Activated T-helper 1 cell treated with anti-CD3 and anti-CD28 coated beads, Interleukin-2, amount 50 U/mL, for 16 hours (primary cell): ENCODE measurements at places on chromosomes 5 and 9.
A peak's percentile ranks its signal among the peaks of the same experiment; 100 is the strongest.

DNA sequence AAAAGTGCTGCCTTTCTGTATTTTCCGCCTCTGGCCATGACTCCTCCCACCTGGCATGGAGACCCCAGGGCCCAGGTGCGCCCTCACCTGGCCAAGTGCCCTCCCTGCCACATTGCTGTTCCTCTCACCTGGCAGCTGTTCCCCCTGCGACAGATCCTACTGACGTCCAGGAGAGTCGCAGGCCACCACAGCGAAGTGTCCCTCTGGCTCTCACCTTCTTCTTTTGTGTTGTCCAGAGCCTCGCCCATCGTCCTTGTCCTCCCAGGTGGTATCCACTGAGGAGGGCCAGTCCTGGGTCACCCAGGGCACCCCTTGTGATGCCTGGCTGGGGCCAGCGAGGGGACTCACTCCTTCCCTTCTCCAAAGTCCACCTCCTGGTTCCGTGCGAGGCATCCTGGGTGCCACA, 2.6 kb downstream of the NKD2 start:
- DNase-seq = no peak

- DNase-seq = peak; percentile 11
Observed at GRCh38 chr5:140239939-140240700, 62.8 kb downstream of the PFDN1 start.

- DNase-seq = no peak
Observed at GRCh38 chr5:68456756-68457217, 241.2 kb downstream of the PIK3R1 start.

GRCh38 chr9:96777426-96777864, 442 bp downstream of the ZNF510 start:
- DNase-seq = no peak

DNA sequence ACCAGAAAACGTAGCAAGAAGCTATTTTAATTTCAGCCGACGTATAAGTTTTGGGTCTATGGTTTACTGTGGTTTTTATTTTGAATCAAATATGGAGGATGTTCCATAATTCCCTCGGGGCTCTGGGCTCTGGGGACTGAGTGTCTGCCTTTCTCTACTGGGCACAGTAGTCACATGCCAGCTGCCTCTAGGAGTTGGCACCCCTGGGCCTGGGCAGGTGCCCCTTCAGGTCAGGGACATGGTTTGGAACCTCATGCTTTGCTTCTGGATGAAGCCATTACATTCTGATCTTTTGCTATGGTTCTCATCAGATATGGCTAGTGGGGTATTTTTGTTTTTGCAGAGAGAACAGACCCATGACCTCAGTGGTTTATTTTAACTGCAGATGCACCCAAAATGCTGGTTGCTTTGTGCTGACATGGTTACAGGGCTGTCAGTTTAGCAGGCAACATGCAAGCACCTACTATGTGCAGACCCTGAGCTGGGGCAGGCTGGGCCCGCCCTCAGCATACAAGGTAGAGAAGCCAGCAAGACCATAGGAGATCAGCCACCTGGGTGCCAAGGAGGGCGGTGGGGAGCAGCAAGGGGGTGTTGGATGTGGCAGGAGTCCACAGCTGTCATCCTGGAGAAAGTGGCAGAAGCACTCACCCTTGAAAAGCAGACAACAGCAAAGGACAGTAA, 54.5 kb upstream of the PSD2 start:
- DNase-seq = no peak

GRCh38 chr5:67901814-67902496, 313.6 kb upstream of the PIK3R1 start:
- DNase-seq = no peak

DNA sequence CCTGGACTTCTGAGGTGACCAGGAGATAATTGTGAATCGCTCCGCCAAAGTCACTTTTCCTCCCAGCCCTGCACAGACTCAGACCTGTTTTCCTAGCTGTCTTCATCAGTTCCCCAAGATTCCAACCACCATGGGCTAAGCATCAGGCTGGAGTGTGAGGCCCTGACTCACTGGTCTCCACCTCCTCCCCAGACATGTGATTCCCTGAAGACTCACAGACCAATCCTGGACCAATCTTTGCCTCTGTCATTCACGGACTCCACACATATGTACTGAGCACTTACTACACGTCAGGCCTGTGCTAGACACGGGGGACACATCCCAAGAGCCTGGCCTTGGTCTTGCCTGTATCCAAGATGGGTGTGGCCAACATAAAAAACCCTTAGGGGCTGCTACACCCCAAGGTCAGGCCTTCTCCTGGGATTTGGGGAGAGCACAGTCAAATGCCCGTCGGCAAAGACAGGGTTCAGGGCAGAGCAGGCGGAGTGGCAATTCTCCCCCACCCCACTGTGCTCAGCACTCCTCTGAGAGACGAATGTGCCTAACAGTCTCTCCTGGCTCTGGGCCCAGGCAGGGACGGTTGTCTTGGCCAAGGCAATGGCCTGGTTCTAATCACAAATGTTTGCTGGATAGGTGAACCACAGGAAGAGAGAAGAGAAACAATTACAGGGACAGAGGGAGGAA, 11.9 kb downstream of the EEIG1 start:
- DNase-seq = no peak

DNA sequence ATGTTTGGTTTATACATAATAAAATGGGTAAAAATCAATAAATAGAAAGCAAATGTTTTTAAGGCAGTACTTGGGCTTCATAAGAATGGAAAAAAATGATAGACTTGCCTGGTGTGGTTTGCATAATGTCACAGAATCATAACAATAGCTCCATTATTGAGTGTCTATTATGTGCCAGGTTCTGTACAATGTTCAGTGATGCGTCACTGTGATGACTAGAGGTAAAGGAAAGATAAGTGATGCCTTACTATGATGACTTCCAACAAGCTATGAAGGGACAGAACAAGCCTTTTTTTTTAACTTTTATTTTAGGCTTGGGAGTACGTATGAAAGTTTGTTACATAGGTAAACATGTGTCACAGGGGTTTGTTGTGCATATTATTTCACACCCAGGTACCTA, 128.8 kb downstream of the TMC1 start:
- no peak for DNase-seq

DNA sequence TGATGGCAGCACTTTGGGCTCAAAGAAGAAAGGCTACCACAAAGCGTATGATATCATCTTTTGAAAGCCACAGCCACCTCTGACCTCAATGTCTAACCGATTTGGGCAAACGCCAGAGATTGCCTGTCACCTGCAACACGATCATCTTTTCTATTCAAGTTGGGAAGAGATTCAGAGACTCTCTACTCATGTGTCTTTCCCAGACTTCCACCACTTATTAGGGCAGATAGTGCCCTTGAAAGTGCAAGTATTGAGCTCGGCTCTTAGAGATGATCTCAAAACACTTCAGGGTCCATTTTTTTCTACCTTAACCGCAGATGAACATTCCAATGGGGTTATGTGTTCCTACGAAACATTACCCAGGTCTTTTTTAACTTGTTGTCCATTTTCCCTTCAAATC, 213.7 kb downstream of the DRD1 start:
- DNase-seq = no peak

DNA sequence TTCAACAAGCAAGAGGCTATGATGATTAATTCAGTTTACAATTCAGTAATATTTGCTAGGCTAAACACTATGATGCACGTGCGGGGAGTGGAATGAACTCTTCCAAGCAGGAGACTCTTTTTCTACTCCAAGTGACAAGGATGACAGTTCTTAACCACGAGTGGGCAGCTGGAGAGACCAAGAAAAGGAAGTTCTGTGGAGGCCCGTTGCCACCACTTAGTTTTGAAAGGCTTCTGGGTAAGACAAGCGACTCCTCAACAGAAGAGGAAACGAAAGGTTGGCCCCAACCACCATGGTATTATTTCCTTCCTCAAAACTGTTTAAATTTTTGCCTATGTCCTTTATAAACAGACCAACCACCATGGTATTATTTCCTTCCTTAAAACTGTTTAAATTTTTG, 2.8 kb downstream of the DCAF12 start:
- DNase-seq = no peak

GRCh38 chr5:51902512-51902911, 519.3 kb downstream of the ISL1 start:
- no peak for DNase-seq

DNA sequence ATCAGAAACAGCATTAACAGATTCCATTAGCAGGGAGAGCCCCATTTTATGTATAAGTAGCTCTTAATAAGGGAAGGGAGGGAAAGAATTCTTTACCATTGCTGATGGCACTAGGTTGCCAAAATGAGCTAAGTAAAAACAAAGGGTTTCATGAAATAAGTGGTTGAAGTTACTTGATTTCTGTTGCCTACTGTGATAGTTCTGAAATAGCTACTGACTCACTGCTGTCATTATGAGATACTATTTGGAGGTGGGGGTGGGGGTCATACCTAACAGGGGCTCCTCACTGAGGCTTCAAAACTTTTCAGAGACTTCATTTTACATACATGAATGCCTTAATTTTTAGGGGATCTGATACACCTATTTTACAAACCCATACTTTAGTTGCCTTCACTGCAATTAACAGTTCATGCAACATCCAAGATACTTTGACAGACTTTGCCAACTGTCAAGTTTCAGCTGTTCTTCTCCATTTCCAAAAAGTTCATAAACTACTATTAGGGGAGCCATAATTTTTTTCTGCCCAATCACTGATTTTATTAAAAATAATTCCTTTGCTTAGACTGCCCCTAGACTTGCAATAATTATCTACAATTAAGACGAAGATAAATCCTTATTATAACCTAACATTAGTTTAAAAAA, 4.6 kb downstream of the HOMER1 start:
- DNase-seq = no peak

GRCh38 chr5:141657937-141658545, 6.8 kb upstream of the FCHSD1 start:
- no peak for DNase-seq

DNA sequence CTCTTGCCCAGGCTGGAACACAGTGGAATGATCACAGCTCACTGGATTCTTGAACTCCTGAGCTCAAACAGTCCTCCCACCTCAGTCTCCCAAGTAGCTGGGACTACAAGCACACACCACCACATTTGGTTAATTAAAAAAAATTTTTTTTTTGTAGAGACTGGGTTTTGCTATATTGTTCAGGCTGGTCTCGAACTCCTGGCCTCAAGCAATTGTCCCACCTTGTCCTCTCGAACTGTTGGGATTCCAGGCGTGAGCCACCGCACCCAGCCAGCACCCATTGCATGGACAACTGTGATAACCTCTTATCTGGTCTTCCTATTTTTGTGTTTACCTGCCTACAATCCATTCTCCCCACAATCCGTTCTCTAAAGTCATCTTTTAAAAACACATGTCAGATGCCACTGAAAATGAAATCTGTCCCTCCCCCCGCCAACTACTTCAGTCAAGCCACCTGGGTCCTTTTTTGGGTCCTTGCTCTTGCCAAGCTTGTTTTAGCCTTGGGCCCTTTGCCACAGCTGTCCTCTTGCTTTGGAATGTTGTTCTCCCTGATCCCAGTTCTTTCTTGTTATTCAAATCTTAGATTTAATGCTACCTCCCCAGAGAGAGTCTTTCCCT, 250.5 kb downstream of the PIK3R1 start:
- no peak for DNase-seq

DNA sequence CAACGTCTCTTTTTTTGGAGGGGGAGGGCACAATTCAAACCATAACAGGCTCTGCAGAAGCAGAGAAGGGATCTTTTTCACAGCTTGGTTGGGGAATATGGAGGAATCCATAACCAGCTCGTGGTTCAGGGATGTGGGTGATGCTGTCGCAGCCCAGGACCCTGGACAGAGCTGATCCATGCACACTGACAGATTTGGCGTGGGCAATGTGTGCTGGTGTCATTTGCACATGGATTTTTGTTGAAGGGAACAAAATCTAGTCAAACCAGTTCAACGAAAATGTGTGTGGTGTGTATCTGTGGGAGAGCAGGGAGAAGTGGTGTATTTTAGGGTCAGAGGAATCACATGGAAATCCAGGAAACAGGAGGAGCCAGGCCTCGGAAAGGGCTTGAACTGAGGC, 4.2 kb downstream of the DOCK2 start:
- DNase-seq = no peak

- no peak for DNase-seq
Observed at GRCh38 chr9:95368377-95369160, 51.1 kb upstream of the FANCC start.

DNA sequence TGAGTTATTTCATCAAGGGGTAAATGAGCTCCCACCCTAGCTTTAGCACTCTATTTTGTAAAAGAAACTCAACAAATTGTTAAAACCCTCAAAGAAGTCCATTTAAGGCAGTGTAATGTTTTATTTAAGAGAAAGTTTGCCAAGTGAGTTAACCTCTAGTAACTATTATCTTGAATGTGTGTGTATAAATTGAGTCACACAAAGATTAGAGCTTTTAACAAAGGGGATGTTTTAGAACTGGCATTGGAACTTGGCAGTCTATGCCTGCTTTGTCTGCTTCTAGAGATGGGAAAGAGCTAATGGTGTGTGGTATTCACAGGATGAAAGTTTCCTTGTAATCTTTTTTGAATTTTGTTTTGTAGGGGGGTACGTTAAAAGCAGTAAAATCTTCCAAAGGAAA, 33.2 kb downstream of the KDM3B start:
- DNase-seq = no peak

- DNase-seq = no peak
Observed at GRCh38 chr5:9176641-9177040, 369.2 kb downstream of the SEMA5A start.

DNA sequence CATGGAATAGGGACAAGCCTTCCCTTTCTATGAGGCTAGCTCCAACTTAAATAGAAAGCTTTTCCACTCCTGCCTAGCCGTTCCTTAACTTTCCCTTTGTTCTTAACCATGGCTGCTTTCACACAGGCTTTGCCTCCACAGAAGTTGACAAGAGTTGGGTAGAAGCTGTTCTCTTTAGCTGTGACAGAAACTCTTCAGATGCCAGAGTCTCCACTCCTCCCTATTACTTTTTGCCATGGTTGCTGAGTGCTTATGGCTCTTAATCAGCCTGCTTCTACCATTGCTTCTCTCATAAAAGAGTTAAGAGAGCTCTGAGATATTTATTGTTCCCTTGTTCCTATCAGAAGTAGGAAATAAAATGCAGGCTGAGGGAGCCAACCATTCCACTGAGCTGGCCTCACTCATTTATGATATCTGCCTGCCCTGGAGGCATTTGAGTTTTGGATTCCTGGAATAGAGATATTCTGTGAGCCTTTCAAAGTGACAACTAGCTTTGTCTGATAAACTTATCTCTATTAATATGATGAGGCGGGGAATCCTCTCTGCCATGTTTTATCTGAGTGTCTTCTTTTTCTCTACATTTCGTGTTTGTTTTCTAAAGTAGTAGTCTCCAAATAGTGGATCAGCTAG, 162.6 kb downstream of the DMAC1 start:
- no peak for DNase-seq

GRCh38 chr5:179431221-179431824, 86.1 kb upstream of the ADAMTS2 start:
- DNase-seq = no peak

- no peak for DNase-seq
Observed at GRCh38 chr9:91338681-91339080, 23.0 kb downstream of the AUH start.

DNA sequence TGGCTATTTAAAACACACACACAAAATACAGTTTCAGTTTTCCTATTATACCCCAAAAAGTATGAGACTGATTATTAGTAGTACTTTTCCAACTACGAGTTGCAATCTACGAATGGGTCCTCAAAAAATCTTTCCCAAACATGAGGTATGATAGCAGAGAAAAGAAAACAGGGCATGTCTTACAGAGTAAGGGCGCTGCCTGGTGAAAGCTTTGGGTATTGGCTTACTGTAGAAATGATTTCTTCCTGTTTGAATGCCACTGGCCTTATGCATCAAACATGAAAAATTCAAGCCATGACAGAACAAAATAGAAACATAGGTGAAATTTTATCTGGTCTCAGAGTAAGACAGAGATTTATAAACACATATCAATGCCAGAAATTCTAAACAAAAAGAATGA, 448.0 kb downstream of the SPOCK1 start:
- DNase-seq = no peak
